ENCODE measurements at places on chromosomes 3 and 15. TPM values are rescaled to one million over a fixed set of nuclear protein-coding genes. Genes with fewer than 3 reads are reported as not detected.

DNA sequence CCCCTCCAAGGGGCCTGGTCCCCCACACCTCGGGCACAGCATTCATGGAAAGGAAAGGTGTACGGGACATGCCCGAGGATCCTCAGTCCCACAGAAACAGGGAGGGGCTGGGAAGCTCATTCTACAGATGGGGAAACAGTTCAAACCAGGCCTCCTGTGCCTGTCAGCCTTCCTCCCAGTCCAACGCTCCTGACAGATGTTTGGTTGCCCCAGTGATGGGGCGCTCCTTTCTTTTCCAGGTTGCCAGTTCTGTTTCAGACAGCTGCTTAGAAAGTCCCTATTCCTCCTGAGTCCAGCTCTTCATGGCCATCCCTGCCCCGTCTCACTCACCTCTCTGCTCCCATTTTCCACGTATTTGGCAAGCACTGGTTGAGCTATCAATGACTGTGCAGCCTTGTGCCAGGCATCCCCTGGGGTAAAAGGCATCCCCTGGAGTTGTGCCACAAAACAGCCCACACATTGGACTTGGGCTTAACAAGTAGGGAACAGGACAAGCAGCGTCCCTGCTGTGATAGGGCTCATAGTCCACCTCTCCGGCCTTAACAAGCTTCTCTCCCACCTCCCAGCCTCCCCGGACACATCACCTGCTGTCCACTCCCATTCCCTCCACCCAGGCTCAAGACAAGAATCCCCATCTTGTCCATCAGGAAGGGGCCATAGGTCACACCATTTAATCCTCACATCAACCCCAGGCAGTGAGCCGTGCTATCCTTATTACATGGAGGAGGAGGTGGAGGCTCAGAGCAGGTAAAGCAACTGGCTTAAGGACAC, 6.6 kb downstream of the OXTR start:
- no peak for DNase-seq

- no peak for DNase-seq
Observed at GRCh38 chr3:132595014-132595413, 2.1 kb upstream of the ACKR4 start.

DNA sequence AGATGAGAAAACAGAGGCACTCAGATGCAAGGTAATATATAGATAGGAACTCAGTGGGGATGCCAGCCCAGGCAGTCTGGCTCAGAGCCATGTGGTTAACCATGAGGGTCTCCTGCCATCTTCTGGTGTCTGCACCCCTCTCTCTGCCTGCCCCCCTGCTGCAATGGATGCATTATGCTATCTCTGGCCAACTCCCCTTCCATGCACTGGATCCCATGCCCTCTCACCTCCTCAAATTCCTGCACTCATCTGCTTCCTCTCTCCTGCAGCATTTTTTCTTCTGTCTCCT, 163.2 kb downstream of the STT3B start:
- DNase-seq: no peak

GRCh38 chr3:152149832-152150231, 118.9 kb upstream of the MBNL1 start:
- no peak for DNase-seq

DNA sequence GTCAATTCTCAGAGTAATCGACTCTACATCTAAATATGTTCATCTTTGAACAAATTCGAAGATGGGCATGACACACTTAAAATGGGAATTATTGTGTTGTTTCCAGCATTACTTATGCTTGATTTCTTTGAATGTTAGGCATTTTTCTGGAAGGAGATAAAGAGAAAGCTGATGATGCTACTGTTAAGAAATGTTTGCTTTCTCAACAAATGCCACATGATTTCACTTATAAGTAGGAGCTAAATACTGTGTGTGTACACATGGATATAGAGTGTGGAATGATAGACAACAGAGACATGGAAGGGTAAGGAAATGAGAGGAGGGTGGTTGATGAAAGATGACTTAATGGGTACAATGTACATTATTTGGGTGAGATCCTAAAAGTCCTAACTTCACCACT, 400.9 kb downstream of the TBL1XR1 start:
- no peak for DNase-seq

- DNase-seq: no peak
Observed at GRCh38 chr3:76724075-76724474, 315.8 kb upstream of the ROBO2 start.

- no peak for DNase-seq
Observed at GRCh38 chr15:38941399-38941953, 376.9 kb upstream of the RASGRP1 start.

GRCh38 chr3:54557538-54558428, 370.1 kb downstream of the LRTM1 start:
- DNase-seq: no peak

GRCh38 chr3:182349051-182349450, 444.3 kb upstream of the ATP11B start:
- DNase-seq: no peak

DNA sequence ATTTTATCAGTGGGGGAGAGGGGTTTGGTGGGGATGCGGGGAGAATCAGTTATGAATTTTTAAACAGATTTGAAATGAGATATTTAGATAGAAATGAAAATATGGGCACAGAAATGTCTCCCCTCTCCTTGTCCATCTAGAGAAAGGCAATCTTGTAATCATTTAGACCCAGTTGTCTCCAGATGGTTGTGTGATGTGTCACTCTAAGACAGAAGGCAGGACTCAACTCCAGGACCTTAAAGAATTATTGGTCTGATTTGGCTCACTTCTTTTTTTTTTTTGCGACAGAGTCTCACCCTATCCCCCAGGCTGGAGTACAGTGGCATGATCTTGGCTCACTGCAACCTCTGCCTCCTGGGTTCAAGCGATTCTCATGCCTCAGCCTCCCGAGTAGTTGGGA, 77.2 kb downstream of the EOMES start:
- DNase-seq: no peak

- no peak for DNase-seq
Observed at GRCh38 chr3:13822042-13822441, 57.8 kb downstream of the WNT7A start.

DNA sequence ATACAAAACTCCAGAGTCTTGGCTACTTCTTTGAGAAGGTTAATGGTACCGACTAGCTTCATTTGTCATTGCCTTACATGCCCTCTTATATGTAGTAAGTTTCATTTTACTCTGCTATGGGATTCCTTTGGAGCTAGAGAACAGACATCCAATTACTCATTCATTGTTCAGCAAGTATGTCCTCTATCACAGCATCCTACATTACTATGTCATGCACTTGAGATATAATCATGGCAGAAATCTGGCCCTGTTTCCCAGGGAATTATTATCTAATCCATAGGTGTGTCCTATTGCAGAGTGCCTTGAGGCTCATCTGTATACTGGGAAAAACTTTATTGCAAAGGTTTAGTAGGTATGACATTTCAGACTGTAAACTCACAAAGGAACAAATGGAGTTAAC, 333.1 kb upstream of the NECTIN3 start:
- no peak for DNase-seq

- no peak for DNase-seq
Observed at GRCh38 chr3:68986496-68987208, 26.8 kb downstream of the EOGT start.

DNA sequence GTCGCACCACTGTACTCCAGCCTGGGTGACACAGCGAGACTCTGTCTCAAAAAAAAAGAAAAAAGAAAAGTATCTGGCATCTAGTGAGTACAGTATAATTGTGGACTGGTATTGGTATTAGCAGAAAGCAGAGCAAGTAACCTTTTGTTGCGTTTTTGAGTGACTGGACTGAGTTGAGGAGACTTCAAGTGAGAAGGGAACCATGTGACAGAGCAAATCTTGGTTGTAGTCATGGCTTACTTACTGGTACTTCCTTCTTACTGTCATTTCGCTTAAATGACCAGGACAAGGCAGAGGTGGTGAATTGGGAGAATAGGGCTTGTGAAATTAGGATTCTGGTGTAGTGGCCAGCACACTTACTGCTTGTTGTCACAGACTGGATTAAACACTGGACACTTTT, 20.6 kb downstream of the RTF1 start:
- DNase-seq: no peak

GRCh38 chr3:18732474-18732873, 307.3 kb upstream of the SATB1 start:
- no peak for DNase-seq

Gene PARP14
- polyA plus RNA-seq: 8.8 TPM

Gene SELENOK
- polyA plus RNA-seq: 95.9 TPM

Gene SNAPC5
- 73.9 TPM for polyA plus RNA-seq

Gene TMC3
- 0.26 TPM for polyA plus RNA-seq

Gene RYR3
- 4.4 TPM for polyA plus RNA-seq

Gene CYP1A2
- not detected for polyA plus RNA-seq

Gene TGM4
- 1.1 TPM for polyA plus RNA-seq

Gene CSPG4
- 4.4 TPM for polyA plus RNA-seq

Gene GOLGA8S
- polyA plus RNA-seq: 15.5 TPM
